ENCODE measurements at places on chromosomes 3 and 15.

DNA sequence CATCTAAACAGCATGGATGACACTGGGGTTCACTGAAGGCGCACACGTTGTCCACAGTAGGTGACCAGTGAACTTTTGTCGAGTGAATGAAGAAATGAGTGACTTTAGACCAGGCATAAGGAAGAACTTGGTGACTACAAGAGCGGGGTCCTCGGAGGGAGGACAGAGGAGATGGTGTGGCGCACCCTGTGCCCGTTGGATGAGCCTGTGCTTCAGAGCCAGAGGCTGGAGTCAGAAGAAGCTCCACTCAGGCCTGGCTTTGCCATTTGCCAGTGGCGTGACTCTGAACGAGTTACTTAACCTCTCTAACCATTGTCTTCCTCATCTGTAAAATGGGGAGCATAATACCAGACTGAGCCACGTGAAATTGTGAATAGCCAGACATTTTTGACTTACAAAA, 42.2 kb downstream of the MUC4 start:
- H3K36me3 ChIP-seq = no peaks in the 10 kb centered on the region
- peaks cover 10% of the 10 kb centered on the region for H3K27me3 ChIP-seq
- H3K4me1 ChIP-seq = no peaks in the 10 kb centered on the region

DNA sequence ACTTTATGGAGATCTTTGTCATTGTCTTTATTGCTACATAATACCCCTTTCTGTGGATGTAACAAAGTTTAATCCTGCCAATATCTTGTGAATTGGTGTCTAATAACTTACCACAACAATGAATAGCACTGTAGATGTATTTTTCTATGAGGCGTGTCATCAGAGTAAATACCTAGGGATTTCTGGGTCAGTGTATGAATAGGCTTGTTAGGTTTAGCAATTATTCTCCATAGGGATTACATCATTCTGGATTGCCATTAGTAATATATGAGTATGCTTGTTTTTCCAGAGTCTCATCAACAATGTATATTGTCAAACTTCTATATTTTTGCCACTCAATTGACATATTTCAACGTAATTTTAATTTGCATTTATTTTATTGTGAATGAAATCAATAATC, 67.9 kb downstream of the UNC13C start:
- no peaks in the 10 kb centered on the region for H3K4me1 ChIP-seq
- no peaks in the 10 kb centered on the region for H3K27me3 ChIP-seq
- DNase-seq = no peak
- no peak overlapping the region for H3K4me3 ChIP-seq
- H3K27ac ChIP-seq = no peak overlapping the region

DNA sequence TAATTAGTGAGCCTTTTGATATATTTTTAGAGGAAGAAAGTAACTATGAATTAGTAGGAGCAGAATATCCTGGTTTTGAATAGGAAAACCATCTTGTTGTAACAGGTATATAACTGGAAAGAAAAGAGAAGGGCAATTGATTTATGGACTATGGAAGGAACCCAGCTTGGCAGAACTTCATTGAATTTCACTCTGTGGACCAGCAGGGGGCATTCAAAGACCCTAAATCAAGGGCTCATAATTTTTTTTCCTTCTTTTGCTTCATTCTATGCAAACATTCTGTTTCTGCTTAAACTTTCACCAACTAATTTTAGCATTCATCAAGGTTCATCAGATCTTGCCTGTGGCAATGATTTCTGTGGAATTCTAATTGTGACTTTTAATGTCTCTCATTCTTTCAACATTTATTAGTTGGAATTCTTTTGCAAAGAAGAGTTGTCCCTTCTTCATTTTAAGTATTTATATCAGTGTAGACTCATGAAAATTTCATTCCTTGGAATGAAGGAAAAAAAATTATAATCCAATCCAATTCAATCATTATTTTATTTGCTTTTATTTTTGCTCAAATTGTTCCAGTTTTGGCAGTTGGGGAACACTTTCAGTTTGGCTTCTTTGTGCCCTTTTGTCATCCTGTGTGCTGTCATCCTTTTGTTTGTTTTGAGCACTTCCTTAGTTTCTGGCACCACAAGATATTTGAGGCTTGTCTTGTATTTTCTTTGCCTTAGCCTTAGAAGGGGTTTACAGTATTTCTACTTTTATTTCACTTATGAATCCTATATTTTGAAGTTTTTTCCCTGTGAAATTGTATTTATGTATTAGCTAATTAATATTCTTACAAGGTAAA, 30.4 kb downstream of the NXPE3 start:
- no peak for DNase-seq
- H3K27me3 ChIP-seq = no peaks in the 10 kb centered on the region
- peaks cover 26% of the 10 kb centered on the region for H3K4me1 ChIP-seq
- H3K36me3 ChIP-seq = no peaks in the 10 kb centered on the region
- H3K4me3 ChIP-seq = no peak overlapping the region

DNA sequence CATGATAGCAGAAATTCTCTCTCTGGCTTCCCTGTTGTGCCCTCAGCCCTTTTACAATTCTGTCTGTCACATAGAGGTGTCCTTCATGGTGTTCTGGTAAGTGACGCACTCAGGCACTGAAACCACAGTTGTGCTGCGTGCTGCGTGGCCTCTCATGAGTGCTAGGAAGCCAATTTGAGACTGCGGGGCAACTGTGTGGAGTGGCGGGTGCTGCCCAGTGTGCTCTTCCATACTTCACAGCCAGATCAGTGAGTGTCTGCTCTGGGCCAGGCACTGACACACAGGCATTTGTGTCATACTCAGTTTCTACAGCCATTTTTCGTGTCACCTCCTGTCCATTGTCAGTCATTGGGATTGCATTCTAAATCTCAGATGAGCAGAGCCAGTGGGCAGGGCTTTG, 133.1 kb upstream of the PLXNA1 start:
- H3K27me3 ChIP-seq = no peaks in the 10 kb centered on the region
- no peak overlapping the region for H3K4me3 ChIP-seq

- peaks cover 4% of the 10 kb centered on the region for H3K4me1 ChIP-seq
- H3K27ac ChIP-seq = no peak overlapping the region
- peaks cover 8% of the 10 kb centered on the region for H3K27me3 ChIP-seq
- H3K36me3 ChIP-seq = no peaks in the 10 kb centered on the region
Observed at GRCh38 chr15:59532770-59533379, 78.7 kb upstream of the GCNT3 start.

- no peaks in the 10 kb centered on the region for H3K27me3 ChIP-seq
- H3K27ac ChIP-seq = peak overlapping the region; percentile 74
- DNase-seq = no peak
Observed at GRCh38 chr15:78077871-78078210, 330 bp upstream of the TBC1D2B start.

DNA sequence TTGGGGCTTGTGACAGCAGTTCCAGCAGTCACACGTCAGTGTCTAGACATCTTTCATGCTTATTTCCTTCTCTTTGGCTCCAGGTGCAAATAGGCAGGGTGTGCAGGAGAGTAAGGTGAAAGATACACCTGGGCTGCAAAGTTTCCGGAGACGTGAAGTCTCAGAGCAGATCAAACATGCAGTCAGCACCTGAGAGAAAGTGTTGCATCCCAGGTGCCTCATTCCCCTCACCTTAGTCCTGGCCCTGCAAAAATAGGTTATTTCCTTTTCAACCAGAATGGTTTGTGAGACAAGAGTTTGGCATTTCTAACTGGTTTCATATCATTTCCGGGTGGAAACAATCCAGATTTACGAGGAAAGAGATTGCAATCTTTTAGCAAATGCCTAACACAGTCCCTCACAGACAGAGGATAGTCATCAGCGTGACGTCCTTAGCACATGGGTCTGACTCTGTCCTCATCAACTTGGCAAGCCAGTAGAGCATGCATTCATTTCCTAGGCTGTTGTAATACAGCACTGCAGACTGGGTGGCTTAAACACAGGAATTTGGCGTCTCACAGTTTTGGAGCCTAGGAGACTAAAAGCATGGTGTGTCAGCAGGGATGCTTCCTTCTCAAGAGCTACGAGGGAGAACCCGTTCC, 58.2 kb upstream of the ARRDC4 start:
- DNase-seq = no peak
- H3K27ac ChIP-seq = no peak overlapping the region
- no peak overlapping the region for H3K4me3 ChIP-seq
- H3K27me3 ChIP-seq = peaks cover 38% of the 10 kb centered on the region
- peaks cover 6% of the 10 kb centered on the region for H3K4me1 ChIP-seq

GRCh38 chr3:99969136-99969535, 145.2 kb downstream of the FILIP1L start:
- H3K4me3 ChIP-seq = no peak overlapping the region
- no peak for DNase-seq
- H3K4me1 ChIP-seq = no peaks in the 10 kb centered on the region
- no peaks in the 10 kb centered on the region for H3K27me3 ChIP-seq

DNA sequence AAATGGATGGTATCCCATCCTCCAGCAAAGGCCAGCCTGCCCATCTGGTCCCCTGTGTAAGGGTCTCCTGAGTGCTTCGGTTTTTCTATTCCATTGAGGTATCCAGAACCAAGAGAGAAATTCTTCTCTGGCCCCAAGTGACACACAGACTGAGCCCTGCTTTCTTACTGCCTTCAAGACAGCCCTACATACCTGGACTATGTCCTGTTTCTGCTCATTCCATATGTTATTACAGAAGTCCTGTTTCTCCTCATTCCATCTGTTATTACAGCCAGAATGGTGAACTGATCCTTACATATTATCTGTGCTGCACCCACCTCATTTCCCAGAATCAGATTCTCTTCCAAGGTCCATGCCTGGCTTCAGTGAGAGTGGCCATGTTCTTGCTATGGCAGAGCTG, 115.2 kb downstream of the DCLK3 start:
- no peak overlapping the region for H3K27ac ChIP-seq
- no peaks in the 10 kb centered on the region for H3K36me3 ChIP-seq
- H3K4me1 ChIP-seq = no peaks in the 10 kb centered on the region
- no peak for DNase-seq
- H3K4me3 ChIP-seq = no peak overlapping the region
- no peaks in the 10 kb centered on the region for H3K27me3 ChIP-seq

DNA sequence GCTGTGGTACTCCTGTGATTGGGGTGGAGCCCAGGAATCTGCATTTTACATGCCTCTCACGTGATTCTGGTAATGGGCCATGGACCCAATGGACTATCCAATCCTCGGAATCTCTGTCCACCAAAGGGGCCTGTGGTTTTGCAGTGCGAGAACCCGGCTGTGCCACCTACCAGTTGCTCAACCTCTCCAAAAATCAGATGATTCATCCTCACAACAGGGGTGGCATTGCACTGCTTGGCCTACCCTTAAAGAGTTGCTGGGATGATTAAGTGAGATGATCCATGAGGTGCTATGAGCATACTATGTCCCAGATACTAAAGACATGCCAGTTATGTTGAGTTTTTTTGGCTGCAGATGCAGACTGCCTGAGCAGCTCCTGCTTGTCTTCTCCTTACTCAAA, 5.1 kb downstream of the ANP32A start:
- H3K4me3 ChIP-seq = no peak overlapping the region
- H3K4me1 ChIP-seq = peaks cover 56% of the 10 kb centered on the region
- no peaks in the 10 kb centered on the region for H3K36me3 ChIP-seq
- H3K27me3 ChIP-seq = no peaks in the 10 kb centered on the region
- peak overlapping the region; percentile 99 for H3K27ac ChIP-seq

GRCh38 chr3:174862101-174862500, 3.0 kb downstream of the NAALADL2 start:
- no peak overlapping the region for H3K27ac ChIP-seq
- no peaks in the 10 kb centered on the region for H3K36me3 ChIP-seq
- no peaks in the 10 kb centered on the region for H3K4me1 ChIP-seq
- no peaks in the 10 kb centered on the region for H3K27me3 ChIP-seq
- DNase-seq = no peak

Measured in lower lobe of right lung (tissue), 2 donors.